NCI-H2227 treated with DMSO at 0.1 percent for 48 hours (cell line): ENCODE measurements at places on chromosomes 1 and 21.

GRCh38 chr21:41167348-41168342, at the start of gene BACE2:
BACE2 (plus strand) TSS chr21:41168160; CDS start chr21:41168264, 104 bp downstream.
- peak; percentile 8 for DNase-seq

DNA sequence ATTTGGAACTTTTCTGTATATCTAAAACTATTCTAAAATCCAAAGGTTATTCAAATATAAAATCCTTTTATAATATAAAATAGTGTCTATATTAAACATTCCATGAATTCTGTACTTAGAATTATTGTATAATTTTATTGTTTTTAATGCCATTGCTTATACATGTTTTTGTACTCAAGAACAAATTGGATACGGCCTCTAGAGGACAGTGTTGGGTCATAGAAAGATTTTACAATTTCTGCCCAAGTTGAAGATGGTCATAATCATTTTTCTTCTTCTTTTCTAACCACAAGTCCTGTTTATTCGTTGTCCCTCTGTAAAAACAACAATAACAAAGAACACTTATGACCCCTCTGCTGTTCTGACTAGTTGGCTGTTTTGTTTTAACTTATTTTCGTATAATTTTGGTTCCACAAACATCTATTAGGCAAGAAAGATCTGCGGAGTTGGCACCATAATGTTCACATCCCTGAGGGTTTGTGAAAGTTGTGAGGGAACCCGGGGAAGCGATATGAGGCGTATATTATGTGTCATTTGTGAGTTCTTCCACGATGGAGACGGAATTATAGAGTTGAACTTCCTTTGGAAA, 75.7 kb upstream of the KIF26B start:
- peak; percentile 32 for DNase-seq

- no peak for DNase-seq
Observed at GRCh38 chr1:160855181-160855981, 7.3 kb downstream of the CD244 start.

DNA sequence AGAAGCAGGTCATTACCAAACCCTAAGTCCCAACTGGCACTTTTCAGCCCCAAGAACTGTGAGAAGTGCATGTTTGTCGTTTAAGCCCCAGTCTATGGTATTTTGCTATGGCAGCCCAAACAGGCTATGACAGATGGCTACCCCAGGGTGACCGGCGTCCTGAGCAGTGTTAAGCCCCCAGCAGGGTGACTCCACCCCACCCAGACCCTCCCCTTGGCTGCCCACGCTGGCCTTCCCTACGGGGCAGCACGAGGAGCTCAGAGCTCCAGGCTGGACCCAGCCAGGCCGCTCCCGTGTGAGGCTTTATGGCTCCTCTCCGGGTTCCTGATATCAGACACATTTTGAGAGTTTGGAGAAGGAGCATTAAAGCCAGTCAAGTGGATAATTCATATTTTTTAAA, 684.0 kb downstream of the PTPRU start:
- no peak for DNase-seq

DNA sequence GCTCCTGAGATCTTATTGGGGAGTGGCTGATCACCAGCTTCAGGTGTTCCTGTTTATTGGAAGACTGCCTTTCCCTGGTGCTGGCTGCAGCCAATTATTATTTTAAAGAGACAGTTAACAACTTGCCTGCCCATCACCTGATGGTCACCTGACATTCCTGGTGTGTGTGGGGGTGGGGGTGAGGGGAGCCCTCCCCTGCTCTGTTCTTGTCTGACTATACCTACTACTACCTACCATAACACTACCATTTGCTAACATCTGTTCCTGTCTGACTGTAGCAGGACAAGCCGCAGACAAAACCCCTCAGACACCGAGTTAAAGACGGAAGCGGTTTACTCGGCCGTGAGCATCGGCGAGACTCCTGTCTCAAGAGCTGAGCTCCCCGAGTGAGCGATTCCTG, 54.9 kb upstream of the NBPF3 start:
- no peak for DNase-seq

- DNase-seq, result no peak
Observed at GRCh38 chr1:59596432-59596831, 218.3 kb upstream of the HOOK1 start.

DNA sequence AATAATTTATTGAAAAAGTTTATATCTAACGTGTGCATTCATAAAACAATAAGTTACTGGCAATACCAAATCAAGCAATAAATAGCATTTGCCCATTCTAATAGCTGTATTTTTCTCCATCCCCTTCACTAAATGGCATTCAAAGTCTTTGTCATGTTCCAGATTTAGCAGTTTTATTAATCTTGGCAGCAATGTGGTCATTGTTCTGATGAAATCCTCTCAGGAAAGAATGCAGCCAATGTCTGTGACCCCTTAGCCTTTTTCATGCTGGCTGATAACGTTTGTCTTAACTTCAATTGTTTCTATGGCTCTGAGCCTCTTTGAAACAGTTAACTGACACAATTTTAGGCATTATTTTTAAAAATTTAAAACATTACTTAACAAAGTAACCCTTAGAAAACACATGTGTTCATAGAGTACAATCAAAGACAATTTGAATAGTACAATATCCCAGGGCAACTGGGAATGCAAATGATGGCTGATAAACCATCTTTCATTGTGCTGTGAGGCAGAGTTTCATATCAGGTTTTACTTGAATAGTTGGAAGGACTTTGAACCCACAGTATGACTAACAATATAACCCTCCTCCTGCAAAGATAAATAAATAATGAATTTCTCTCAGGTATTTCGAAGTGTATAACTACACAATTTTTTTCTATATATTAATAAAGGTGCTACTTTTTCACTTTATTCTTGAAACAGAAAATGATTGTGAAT, 217.5 kb downstream of the LRRIQ3 start:
- DNase-seq, result no peak

DNA sequence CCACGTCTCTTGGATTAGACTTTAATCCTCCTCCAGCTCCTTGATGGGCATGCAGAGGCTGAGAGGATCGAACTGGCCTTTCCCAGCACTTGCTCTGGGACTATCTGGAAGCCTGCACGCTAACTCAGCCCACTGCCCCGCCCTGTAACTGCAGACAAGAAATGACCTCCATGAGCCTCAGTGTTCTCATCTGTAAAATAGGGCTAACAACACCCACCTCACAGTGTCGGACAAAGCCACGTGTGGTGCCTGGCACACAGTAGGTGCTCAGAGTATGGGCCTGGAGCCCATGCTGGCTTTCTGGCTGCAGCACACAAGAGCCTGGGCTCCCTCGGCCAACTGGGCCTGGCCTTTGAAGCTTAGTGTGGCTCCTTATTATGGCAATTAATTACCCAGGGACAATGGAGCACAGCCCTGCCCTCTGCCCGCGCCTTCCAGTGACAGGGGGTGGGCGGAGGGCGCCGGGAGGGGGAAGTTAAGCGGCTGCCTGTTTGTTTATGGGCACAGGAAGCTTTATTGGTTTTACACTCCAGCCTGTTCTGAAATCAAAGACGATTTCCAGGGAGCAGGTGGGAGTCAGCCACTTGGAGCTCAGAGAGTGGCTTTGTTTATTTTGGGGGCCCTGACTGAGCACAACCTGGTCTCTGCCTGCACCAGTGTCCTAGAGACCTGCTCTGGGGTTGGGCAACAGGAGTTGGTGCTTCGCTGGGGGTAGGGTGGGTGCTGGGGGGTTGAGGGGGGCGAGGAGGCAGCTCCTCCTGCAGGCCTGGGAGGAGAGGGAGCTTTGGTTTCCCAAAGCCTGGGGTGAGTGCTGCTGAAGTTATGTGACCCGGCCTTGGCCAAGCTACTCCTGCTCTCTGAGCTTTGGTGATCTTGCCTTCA, 31.0 kb downstream of the PAX7 start:
- DNase-seq, result no peak

- DNase-seq, result no peak
Observed at GRCh38 chr1:172895761-172896160, 155.0 kb downstream of the TNFSF18 start.

DNA sequence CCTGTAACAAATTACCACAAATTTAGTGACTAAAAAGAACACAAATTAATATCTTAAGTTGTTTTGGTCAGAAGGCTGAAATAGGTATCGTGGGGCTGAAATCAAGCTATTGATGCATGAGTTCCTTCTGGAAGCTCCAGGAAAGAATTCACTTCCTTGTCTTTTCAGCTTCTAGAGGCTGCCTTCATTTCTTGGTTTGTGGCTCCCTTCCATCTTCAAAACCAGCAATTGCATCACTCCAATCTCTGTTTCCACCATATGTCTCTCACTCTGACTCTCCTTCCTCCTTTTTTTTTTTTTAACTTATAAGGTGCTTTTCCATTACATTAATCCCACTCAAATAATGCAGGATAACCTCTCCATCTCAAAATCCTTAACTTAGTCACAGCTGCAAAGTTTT, 78.4 kb downstream of the OLFM3 start:
- no peak for DNase-seq

- DNase-seq, result no peak
Observed at GRCh38 chr1:53214376-53214940, 6.0 kb downstream of the CZIB start.

DNA sequence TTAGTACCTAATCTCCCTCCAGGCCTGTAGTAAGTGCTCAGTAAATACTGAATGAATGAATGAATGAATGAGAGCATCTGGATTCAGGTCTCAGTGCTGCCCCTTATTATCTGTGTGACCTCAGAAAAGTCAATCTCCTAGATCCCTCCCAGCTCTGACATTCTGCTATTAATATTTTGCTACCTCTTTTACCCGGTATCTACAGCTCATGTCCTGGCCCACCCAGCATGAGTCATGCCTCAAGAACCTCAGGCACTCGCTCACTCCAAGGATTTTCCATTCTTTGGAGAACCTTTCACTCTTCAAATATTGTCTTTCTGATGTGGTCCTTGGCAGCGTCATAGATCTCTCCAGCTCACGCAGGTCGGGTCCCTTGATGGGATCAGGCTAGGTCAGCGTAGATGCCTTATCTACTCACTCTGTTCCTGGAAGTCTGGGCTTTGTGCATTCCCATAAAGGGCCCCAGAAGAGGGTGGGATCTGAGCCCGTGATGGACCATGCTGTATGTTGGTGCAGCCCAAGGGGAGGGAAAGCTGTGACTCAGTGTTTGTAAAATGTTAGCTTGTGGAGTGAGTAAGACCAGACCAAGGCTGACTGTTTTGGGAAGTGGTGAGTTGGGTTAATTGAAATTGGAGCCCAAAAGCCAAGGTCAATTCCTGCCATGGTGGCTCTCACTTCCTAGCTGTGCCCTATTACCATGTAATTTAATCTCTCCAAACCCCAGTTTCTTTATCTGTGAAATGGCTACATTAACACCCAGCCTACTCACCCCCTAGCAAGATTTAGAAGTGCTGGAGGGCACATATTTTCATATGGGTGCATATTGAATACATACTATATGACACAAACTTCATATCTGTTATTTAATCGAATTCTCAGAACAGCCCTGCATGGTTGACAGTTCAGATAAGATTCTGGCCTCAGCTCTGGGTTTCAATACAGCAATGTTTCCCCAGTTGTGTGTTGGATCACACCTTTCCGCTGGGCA, 214.1 kb upstream of the USP24 start:
- no peak for DNase-seq

GRCh38 chr1:33018112-33018511, 18.6 kb downstream of the AK2 start:
- DNase-seq, result no peak

DNA sequence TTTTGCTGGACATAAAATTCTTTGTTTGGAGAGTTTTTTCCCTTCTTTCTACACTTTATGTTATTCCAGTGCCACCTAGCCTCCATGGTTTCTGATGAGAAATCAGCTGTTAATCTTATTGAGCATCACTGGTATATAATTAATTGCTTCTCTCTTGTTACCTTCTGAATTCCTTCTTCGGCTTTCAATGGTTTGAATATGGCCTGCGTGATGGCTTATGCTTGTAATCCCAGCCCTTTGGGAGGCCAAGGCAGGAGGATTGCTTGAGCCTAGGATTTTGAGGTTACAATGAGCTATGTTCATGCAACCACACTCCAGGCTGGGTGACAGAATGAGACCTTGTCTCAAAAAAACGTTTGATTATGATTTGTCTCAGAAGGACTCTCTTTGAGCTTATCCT, 13.0 kb upstream of the CNIH4 start:
- no peak for DNase-seq

DNA sequence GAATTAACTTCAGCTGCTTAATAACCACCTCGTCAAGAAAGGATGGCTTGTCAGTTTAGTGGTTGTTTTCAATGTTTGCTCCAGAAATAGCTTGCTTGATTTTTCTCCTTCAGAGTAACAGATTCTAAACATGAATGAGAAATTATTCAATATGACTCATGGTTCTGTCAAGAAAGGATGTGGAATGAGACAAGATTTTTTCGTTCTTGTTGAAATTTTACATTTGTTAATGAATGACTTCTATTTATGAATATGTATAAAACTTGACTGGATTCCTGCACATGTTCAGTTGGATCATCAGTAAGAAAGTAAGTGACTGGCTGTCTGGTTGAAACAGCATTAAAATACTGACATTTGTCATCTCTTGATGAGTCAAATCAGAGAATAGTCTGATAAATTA, 38.3 kb downstream of the IFI44 start:
- no peak for DNase-seq

DNA sequence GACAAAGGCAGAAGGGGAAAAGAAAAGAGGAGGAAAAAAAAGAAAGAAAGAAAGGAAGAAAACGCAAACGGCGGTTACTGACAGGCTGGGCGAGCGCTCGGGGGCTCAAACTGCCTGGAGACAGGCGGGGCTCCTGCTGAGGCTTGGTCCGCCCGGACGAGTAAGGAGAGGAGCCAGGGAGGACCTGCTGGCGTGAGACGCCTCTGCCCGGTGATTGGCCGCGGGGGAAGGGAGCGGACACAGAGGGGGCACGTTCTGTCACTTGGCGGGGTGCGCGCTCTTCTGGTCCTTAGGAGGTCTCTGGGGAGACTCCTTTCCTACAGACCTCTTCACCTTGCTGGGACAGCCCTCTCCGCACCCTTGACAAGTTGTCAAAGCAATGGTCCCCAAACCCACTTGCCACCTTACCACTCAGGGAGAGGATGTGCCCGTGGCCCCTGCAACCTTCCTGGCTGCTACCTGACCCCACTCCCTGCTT, 791 bp upstream of the PIK3R3 start:
- DNase-seq, result no peak

GRCh38 chr1:11908095-11908675, 18.0 kb downstream of the KIAA2013 start:
- DNase-seq, result peak; percentile 99

GRCh38 chr21:16280686-16281091, 550.9 kb downstream of the USP25 start:
- no peak for DNase-seq

DNA sequence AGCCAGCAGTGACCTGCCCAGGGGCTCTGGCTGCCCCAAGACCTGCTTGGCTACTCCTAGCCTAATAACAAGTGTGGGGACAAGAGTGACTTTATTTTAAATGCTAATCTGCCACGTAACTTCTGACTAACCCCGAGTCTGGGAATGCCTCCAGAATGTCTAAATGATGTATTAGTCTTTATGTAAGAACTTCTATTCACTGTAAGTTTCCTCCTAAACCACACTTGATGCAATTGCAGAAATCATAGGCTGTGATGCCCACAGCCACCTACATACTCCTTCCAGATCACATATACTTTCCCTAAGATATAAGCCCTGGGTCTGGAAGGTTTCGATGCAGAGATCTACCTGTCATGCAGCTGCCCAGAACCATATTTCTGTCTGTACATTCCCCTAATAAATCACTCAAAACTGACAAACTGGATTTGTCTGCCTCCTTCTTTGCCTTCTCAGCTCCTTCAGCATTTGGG, 5.9 kb upstream of the VPS45 start:
- no peak for DNase-seq
